ENCODE measurements at places on chromosomes 12 and 14.

GRCh38 chr14:94483071-94483451 is 7.1 kb upstream of the SERPINA9 start:
- no peak for DNase-seq

GRCh38 chr14:74583689-74584434 is 28.2 kb downstream of the LTBP2 start:
- no peak for DNase-seq

GRCh38 chr14:61140872-61141271 is 140.3 kb downstream of the TMEM30B start:
- DNase-seq, result no peak

- DNase-seq, result no peak
These were observed 10.5 kb downstream of the RNASE10 start for GRCh38 chr14:20515846-20516245.

DNA sequence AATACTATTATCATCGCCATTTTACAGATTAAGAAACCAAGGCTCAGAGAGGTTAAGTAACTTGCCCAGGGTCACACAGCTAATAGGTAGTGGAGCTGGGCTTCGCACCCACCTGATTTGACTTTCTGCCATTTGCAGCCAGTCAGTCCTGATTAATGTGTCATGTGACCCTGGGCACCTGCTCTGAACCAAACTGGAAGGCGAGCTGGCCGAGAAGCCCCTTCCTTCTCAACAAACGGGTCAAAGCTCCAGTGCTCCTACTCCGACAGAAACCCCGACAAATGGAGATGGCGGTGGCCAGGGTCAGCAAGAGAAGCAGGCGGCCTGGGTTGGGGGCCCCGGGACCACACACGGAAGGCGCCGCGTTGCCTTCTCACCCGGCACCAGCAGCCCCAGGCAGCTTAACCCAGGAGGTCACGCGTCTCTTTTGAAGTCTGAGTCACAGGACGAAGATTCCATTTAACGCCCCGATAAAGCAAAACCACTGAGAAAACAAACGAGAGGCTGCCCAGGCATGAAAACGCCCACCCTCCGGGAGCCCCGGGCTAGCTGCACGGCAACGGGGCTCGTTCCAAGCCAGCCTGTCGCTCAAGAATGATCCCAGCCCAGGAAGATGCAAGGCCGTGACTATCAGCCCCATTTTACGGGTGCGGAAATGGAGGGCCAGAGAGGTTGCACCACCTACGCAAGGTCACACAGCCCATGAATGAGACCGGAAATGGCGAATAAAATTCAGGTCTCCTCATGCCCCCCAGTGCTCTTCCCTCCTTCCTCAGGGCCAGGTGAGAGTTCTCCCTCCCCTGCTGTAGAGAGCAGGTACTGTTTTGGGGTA is 124.8 kb downstream of the SCARB1 start:
- no peak for DNase-seq

GRCh38 chr12:2677142-2677880 is 117.5 kb upstream of the FKBP4 start:
- no peak for DNase-seq

GRCh38 chr14:36426836-36427235 is 93.2 kb downstream of the NKX2-1 start:
- DNase-seq, result no peak

GRCh38 chr14:65731933-65732506 is 319.5 kb downstream of the FUT8 start:
- no peak for DNase-seq

DNA sequence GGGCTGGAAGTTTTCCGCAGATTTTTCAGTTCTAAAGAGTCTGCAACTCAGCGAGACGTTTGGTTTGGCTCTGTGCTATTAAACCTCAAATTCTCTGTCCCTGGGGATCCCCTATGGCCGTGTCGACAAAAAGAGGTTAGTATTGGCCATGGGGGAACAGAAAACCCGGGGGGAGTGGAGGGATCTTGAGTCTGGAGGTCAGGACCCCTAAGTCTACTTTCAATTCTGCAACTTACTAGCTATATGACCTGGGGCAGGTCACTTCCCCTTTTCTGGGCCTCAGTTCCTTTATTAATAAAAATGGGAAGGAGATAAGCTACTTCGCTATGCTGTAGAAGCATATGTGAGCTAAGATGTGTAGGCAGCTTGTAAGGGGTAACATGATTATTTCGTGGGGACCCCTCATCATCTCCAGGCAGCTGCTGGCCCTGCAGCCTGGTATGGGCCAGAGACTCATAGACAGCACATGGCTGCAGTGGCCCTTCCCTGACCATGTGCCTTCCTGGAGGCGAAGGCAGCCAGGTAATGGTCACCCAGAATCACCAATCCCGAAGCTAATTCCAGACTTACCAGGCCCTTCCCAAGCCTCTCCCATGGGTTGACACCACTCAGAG is 8.6 kb downstream of the ASB2 start:
- DNase-seq, result no peak

GRCh38 chr12:97487470-97487869 is 24.9 kb downstream of the RMST start:
- DNase-seq, result no peak

DNA sequence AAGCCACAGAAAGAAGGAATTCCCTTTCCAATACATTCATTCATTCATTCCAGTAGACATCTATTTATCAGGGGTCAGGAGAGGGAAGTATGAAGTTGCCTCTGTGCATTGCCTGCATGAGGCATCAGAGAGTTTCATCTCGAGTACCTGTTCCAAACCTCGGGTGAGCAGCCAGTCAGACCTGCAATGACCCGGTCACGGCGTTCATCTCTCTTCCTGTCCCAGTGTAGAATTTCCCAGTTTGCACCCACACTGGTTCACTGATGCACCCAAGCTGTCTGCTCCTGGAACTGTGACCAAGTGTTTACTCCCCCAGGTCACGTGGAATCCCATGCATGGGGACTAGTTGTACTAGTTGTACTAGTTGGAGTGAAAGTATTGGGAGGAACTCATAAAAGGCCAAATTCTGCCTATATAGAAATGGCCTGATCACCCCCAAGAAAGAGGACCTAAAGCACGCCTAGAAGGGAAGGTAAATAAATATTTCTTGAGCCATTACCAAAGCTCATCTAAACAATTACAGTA is 22.3 kb upstream of the PRKAB1 start:
- DNase-seq, result no peak

DNA sequence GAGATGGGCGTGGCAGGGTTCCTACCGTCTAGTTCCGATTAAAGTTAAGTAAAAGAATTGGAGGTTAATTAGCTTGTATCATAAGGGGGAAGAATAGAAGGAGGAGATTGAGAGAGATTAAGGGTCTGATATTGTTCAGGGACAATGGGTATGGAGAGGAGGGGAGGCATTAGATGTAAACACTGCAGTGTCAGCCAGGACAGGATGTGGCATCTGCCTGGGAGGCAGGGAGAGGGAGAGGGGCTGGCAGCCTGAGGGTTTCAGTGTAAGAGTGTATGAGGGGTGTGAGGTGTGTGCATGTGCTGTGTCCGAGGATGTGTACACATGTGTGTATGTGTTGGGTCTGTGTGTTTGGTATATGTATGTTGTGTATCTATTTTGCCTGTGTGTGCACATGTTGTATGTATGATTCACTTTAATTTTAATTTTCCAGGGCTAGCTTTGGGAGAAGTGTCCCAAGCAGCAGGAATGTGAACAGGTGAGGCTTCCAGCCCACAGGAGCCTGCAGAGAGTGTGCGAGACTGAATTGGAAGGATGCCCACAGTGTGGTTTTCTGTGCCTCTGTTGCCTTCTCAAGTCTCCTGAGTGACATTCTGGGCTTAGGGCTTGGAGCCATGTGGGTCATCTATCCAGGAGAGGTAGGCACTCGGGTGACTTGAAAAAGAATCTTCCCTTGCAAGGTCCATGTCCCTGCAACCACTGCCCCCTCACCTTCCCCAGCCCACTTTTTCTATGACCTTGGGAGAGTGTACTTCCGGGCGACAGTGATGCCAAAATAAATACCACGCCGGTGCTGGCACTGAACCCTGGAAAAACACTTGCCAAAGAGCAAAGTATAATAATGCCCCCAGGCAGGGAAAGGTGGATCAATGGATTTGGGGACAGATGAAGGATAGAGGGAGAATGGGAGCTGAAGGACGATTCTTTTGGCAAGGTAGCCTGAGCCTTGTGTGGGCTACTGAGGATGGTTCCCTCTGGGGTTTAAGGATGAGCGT is 36.8 kb upstream of the DCD start:
- DNase-seq, result no peak

GRCh38 chr12:113278141-113278540 is 56.8 kb downstream of the SLC8B1 start:
- DNase-seq, result no peak

GRCh38 chr12:30797689-30798088 is 42.9 kb upstream of the CAPRIN2 start:
- no peak for DNase-seq
